ENCODE measurements at places on chromosomes 4 and X.

DNA sequence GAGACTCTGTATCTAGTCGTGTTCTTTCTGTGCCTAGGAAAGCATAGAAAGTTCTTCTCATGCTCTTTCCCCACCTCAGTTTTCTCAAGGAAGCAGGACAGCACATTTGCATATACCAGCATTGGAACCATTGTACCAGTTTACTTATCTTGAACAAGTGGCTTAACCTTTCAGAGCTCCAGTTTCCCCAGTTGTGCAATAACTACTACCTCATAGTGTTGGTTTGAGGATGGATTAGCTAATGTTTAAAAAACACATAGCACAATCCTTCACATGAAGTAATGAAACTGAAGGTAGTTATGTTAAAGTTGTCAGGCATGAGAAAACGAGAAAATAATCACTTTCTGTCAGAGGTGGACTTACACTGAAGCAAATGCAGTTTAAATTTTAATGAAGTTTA is 92.2 kb upstream of the H2AZ1 start:
- no peak for DNase-seq

GRCh38 chr4:1210241-1210841 is 38.0 kb upstream of the SPON2 start:
- DNase-seq: no peak

DNA sequence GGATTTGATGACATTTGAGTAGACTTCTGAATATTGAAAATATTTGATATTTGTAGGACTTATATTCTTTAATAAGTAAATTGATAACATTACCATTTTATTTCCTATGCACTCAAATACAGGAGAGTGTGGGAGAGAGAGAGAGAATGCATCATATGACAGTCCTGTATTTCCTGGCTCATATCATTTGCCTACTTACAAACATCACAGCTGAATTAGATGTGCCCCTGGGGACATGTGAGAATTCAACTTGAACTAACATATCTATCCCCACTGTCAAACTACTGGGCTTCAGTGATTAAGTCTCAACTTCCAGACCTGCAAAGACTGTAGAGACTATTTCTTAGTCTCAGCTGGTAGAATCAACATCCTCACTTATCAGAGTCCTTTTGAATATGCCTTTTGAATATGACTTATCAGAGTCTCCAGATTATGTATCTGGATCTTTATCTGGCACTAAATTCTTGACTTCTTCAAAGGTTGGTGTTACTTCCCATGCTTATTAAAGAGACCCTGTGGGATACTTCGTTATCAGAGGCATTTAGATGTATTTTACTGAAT is 75.5 kb downstream of the PABPC4L start:
- DNase-seq: no peak

DNA sequence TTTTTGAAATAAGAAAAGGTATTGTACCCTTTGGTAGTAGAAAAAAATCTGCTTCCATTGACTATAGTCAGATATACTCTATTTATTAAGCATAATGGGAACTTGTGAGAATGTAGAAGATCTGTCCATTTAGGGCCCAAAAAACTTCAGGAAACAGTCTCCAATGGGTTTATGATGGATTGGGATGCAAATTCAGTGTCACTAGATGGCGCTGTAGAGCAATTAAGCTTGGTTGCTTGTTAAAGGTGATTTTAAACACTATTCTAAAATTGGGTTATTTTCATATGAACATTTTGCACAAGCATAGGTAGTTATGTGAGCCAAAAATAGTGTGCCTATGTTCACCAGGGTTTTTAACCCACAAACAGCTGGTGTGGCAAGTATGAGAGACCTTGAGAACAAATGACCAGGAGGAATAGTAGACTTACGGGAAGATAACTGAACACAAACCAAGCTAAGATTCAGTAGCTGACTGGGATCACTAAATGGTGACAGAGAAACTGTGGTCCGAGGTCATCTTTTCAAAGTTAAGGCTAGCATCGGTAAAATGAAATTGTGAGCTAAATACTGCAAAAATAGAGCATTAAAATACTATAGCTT is 80.3 kb upstream of the LSM6 start:
- DNase-seq: peak; percentile 25

DNA sequence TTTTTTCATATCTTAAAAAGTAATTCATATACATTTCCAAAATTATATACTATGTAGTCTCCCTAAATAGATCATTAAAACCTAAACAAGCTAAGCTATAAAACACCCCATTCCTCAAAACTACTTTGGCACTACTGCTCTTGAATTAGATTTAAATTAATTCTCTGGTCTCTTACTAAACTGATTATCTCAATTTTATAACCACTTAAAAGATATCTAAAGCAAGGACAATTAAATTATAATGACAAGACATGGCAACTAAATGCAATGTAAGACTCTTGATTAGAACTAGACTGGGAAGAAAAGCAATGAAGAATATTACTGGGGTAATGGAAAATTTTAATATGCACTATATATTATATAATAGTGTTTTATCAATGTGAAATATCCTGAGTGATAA is 27.9 kb downstream of the TMEM184C start:
- no peak for DNase-seq

- no peak for DNase-seq
Observed at GRCh38 chrX:46791927-46792809, 33.2 kb upstream of the SLC9A7 start.
